ENCODE measurements at places on chromosomes 7 and 10.

GRCh38 chr7:38123494-38123893 is 54.6 kb upstream of the STARD3NL start:
- DNase-seq: no peak

DNA sequence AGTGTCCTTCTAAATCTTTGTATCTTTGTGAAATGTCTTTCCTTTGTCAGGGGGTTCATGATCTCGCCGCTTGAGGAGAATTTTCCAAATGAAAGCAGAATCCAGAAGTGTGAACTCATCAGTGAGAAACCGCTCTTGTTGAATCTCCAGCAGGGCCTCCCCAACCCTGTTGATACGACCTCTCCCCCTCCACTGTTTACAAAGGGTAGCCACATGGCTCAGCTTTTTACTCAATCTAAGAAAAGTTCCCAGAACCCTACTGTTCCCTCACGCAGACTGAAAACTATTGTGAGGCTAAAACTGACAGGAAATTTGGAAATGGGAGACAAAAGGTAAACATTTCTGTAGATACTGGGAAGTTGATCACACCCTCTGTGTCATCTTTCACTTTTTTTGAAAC is 73.9 kb downstream of the SEMA3C start:
- DNase-seq: no peak

DNA sequence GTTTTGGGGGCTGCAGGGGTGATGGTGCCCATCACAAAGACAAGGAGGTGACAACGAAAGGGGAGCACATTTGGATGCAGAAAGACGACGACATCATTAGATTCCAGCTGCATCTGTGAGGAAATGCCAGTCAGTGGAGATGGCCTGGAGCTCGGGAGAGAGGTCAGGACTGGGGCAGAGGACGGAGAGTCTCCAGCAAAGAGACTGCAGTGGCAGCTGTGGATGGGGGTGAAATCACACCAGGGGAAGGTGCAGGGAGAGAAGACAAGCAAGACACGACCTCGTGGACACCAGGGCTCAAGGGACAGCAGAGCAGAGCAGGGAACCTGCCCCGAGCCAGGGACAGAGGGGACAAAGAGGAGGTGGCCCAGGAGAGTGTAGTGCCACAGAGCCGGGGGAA is 203.4 kb downstream of the PRPF18 start:
- DNase-seq: no peak

- no peak for DNase-seq
Observed at GRCh38 chr10:117311261-117311660, 64.0 kb downstream of the PDZD8 start.

DNA sequence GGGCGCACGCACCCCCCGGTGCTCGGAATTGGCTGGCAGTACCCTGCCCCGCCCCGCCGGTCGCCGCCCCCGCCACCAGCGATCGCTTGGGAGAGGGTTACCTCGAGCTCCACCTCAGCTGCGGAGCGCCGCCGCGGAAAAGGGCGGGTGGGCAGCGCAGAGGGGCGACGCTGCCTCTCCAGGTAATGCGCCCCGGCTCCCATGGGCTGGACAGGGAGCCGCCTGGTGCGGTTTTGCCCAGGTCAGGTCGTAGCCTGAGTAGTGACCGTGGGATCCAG is 1.3 kb downstream of the PFKFB3 start:
- no peak for DNase-seq

- DNase-seq: no peak
Observed at GRCh38 chr7:49631960-49632359, 141.5 kb upstream of the VWC2 start.

DNA sequence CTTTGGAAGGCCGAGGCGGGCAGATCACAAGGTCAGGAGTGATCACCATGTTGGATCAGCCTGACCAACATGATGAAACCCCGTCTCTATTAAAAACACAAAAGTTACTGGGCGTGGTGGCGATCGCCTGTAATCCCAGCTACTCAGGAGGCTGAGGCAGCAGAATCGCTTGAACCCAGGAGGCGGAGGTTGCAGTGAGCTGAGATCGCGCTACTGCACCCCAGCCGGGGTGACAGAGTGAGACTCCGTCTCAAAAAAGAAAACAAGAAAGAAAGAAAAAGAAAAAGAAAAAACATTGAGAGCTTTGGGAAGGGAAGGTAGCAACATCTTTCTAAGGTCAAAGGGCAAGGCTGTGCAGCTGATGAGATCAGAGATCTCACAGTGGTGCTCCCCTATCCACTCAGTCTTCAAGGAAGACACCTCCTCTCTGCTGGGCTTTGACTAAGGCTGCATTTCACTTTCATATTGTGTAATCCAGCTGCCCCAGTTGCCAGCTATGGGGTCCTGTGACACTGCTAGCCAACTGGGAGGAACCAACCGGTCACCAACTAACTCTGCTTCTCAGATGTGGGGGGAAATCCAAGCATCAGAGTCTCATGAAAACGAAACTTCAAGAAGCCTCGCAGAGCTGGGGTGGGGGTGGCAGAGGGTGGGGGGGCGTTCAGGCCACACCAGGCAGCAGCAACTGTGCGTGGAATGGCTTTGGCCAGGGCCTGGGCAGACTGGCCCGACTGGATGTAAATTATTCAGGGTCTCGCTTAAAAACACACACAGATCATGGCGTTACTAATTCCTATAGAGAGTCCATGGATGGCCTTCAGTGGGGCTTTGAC is 1.5 kb downstream of the IL15RA start:
- DNase-seq: no peak

- DNase-seq: no peak
Observed at GRCh38 chr7:117225536-117225935, 97.3 kb downstream of the WNT2 start.

- no peak for DNase-seq
Observed at GRCh38 chr10:129509835-129510234, 42.8 kb downstream of the MGMT start.

GRCh38 chr7:129150199-129150996 is 5.9 kb downstream of the TSPAN33 start:
- peak; percentile 70 for DNase-seq

GRCh38 chr10:78045237-78045636 is 11.6 kb downstream of the RPS24 start:
- no peak for DNase-seq

GRCh38 chr10:129491123-129491734 is 24.2 kb downstream of the MGMT start:
- peak; percentile 20 for DNase-seq

GRCh38 chr10:34449836-34450235 is 365.3 kb downstream of the PARD3 start:
- no peak for DNase-seq

- DNase-seq: no peak
Observed at GRCh38 chr10:14742815-14743214, 31.9 kb downstream of the FAM107B start.

DNA sequence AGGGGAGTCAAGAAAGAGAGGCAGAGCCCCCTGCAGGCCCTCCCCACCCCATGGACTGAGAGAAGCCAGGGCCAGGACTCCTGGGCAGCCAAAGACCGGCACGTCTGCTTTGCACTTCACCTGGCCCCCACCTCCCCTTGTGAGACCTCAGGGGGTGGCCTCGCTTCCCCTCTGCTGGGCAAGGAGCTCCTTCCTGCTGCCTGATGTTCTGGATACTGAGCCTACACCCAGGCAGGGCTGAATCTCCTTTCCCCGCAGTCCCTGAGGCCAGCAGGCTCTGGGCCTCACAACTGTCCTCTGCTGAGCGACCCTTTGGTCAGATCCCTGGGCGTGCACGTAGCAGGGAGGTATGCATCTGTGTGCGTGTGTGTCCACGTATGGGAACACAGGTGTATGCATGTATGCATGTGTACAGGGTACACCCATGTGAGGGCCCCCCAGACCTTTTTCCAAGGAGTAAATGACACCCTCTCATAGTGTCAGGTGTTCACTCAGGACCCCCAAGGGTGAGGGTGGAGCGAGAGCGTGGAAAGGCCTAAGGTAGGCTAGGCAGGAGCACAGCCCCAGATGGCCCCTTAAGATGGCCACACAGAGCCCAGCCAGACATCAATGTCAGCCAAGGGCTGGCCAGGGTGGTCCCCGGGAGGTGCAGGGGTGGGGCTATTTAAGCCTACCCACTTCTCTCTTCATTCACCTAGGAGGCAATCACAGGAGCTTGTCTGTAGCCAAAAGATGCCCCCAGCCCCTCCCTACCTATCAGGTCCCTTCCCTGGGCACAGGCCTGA is 1.9 kb upstream of the RET start:
- DNase-seq: no peak

DNA sequence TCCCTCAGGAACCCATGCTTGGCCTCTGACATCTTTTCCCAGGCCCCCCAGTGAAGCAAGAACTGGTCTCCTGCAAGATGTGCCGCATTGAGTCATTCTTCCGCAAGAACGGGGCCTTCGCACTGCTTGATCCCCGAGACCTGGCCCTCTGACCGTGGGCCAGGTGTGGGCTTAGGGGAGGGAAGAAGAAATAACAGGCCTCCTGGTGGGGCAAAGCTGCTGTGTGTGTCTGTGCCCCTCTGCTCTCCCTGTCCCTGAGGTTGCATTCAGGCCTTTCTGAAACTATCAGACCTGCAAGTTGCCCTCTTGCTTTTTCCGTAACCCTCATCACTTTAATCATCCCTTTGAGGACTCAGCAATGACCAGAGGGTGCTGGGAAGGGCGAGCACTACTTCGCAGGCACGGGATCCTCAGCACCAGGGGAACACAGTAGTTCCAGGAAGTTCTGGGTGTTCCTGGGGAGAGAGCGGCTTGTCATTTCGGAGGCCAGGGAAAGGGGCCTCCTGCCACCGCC is 6.0 kb downstream of the ATP6V1F start:
- DNase-seq: no peak

DNA sequence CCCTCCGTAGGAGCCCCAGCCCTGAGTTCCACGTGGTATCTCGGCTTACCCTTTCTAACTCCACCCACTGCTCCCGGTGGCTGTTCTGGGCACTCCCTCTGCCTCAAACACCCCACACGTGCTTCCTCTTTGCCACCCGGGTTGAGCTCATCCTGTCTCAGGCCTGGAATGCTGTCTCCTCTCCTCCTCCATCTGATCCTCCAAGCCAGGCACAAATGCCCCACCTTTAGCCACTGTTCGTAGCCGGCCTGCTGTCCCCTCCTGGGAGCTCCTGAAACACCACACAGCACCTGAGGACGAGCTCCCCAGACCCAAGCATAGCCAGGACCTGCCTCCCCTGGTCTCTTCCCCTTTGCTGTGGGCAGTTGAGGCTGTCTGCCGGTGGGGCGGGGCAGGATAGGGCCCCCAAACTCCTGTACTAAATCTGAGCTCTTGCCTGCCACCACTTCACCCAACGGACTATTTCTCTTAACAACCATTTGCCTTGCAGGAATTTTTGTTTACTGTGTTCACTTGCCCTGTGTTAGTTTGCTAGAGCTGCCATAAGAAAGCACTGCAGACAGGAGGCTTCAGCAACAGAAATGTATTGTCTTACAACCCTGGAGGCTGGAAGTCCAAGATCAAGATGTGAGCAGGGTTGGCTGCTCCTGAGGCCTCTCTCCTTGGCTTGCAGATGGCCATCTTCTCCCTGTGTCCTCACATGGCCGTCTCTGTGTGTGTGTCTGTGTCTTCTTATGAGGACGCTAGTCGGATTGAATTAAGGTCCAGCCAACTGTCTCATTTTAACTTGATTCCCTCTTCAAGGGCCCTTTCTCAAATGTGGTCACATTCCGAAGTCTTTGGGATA is 58.3 kb upstream of the SHH start:
- no peak for DNase-seq

- no peak for DNase-seq
Observed at GRCh38 chr10:103941801-103942200, 23.8 kb upstream of the STN1 start.

GRCh38 chr7:156056534-156056933 is 244.3 kb upstream of the SHH start:
- no peak for DNase-seq

- no peak for DNase-seq
Observed at GRCh38 chr10:30752481-30752881, 122.9 kb upstream of the LYZL2 start.

DNA sequence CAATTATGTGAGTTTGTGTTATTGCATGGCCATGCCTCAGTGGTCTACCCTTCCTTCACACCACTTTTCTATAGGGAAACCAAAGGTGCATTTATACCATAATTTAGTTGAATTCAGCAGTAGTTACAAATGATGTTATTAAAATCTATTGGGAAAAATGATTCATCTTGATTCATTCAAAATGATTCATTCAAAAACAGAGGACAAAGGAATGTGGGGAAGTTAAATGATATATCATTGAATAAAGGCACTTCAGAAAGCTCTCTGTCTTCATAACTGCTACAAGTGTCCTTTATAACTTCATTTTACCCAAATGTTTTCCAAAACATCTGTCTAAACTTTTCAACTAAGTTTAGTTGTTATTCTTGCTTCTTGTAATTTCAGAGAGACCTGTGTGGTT is 722.9 kb downstream of the GRM8 start:
- no peak for DNase-seq

- DNase-seq: no peak
Observed at GRCh38 chr7:5591278-5591874, 167.7 kb upstream of the TNRC18 start.

DNA sequence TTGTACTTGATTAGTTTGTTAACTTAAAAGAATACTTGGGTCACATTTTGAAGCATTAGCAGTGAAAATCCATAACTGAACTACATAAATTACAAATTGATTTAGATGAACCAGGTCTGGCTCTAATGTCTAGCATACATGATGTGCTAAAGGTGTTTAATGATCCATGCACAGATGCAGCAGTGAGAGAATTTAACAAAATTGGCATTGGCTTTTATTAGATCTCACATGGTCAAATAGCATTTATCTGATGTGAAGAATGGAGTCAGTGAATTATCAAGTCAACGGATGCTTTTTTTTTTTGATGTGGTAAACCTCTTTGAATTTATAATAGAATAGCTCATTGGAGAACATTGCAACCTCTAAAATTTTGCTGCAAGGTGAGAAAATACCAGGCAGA is 293.0 kb upstream of the POT1 start:
- DNase-seq: no peak

DNA sequence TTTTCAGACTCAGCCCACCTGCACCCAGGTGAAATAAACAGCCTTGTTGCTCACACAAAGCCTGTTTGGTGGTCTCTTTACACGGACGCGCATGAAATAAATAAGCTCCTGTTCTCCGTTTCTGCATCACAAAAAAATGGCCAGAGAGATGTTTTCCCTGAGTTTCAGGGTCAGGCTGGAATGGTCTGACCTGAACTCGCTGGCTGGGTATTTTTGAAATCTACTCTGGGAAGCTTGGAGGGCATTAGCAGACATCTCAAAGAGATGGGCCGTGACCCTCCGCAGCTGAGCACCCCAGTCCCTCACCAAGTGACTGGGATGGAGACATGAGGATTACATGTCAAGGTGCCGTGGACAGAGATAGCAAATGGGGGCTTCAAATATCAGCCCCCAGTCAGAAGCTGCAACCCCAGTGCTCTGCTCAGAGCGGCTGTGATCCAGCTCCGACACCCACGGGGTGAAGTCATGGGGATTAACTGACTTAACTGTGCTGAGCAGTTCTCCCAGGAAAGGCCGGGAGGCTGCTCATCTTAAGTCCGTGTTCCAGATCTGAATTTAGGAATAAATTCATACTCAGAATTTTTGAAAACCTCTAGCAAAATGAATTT is 22.3 kb downstream of the CALML5 start:
- no peak for DNase-seq

DNA sequence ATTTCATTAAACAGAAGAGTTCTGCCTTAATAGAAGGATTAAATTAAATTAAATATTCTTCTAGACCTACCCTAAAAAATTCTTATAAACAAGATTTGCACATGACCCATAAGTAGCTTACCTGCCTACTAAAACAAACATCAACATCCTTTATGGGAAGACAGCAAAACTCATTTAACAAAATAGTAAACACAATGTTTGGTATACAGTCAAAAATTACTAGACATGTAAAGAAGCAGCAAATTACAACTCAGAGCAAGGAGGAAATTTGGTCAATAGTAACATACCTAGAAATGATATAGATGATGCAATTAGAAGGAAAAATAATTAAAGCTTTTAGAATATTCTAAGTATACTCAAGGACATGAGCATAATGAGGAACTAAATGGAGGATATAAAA is 27.9 kb downstream of the CCDC172 start:
- no peak for DNase-seq
